Activated naive CD8-positive, alpha-beta T cell treated with anti-CD3 and anti-CD28 coated beads, Interleukin-2, amount 50 U/mL, for 24 hours (primary cell): ENCODE measurements at places on chromosomes 11 and 22.

GRCh38 chr22:43292630-43293018 is 50.5 kb downstream of the SCUBE1 start:
- DNase-seq: no peak

GRCh38 chr11:122353561-122353960 is 237.5 kb upstream of the BLID start:
- DNase-seq: no peak

- DNase-seq: peak; percentile 26
Observed at GRCh38 chr11:35617687-35618496, at the start of gene FJX1. Gene FJX1 (plus strand): TSS chr11:35618460. CDS start chr11:35618637, 177 bp downstream.

- no peak for DNase-seq
Observed at GRCh38 chr11:82105331-82105998, 628.2 kb downstream of the FAM181B start.

GRCh38 chr11:120929664-120930154 is 94.2 kb upstream of the TBCEL start:
- DNase-seq: peak; percentile 49

GRCh38 chr11:69465236-69466000 is 16.0 kb upstream of the LINC01488 start:
- DNase-seq: no peak

- no peak for DNase-seq
Observed at GRCh38 chr11:75028724-75029123, 40.0 kb downstream of the NEU3 start.

DNA sequence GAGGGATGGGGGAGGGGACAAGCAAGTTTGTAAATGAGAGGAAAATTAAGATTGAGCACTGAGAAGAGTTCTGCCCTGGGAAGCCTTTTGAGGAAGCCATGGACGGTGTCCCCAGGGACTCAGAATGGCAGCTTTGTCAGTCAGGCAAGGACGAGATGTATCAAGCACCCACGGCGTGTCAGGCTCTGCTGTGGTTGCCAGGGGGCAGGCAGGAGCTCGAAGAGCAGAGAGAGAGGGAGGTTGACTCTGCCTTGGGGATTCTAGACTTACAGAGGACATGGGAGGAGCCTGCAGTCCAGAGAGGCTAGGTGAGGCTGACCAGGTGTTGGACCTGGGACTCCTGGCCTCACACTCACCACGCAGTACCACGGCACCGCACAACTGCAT is 29.1 kb upstream of the SYT7 start:
- no peak for DNase-seq

DNA sequence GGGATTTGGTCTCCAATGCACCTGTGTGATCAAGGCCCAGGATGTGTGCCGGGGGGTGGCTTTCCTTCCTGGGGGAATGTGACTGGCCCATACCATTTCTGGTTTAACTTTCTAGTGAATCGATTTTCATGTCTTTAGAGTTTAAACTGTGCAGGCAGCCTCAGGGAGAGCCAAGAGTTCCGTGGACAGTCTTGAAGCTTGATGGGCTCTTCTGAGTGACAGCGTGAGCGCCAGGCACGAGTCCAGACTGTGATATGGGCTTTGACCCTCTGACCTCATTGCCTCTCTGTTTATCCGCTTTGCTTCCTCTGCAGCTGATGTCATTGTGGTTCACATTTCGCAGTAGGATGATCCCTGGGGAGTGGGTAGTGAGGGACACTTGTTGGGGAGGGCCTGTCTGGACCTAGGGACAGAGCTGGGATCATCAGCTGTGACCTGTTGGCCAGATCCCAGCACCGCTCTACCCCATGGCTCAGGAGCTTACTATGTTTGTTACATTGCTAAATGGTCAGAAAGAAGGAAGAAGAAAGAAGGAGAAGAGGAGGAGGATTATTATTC is 80.6 kb upstream of the CLDN5 start:
- DNase-seq: no peak

GRCh38 chr11:73787051-73787642 is 527 bp upstream of the MRPL48 start:
- peak; percentile 14 for DNase-seq

DNA sequence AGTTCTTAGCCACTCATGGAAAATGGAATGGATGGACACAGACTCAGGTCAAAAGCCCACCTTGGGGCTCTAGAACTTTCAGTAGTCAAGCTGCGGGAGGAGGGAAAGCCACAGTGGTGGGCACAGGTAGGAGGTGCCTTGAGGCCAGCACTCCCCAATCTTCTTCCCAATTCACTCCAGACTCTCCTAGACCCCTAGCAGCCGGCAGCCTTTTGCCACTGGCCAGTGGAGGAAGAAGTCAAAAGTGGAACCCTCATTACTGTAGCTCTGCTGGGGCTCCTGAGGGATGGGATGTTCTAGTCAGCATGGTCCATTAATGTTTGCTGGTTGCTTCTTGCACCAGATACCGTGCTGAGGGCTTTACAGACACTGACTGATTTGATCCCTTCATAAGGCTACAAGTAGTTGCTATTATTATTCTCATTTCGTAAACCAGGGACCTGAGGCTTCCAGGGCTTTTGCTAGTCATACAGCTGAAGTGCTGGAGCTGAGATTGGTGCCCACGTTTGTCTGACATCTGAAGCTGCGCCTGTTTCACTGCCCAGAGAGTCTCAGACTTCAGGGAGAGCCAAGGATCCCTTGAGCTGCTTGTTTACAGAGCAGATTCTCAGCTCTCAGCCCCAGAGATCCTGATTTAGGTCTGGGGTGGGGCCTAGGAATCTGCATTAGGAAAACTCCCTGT is 1.1 kb downstream of the UCP3 start:
- no peak for DNase-seq

GRCh38 chr22:24685531-24686190 is 82.7 kb downstream of the GGT1 start:
- no peak for DNase-seq

- no peak for DNase-seq
Observed at GRCh38 chr22:40367342-40367741, 3.1 kb upstream of the SGSM3 start.

DNA sequence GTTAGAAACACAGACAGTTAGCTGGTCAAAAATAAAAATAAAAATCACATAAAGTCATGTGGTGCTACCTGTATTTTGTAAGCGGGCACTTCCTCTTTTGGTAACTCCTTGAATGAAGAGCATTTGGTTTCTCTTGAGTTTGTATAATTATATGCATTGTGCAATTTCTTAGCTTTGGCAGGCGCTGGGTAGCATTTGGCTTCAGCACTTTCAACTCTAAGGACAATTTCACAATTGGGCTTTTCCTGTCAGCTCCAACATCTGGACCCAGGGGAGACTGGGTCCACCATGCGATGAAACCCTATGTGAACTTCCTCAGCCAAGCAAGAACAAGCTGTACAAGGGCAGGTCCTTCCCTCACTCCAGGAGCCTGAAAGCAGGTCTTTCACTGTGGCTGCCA is 169.1 kb downstream of the RRAS2 start:
- no peak for DNase-seq

DNA sequence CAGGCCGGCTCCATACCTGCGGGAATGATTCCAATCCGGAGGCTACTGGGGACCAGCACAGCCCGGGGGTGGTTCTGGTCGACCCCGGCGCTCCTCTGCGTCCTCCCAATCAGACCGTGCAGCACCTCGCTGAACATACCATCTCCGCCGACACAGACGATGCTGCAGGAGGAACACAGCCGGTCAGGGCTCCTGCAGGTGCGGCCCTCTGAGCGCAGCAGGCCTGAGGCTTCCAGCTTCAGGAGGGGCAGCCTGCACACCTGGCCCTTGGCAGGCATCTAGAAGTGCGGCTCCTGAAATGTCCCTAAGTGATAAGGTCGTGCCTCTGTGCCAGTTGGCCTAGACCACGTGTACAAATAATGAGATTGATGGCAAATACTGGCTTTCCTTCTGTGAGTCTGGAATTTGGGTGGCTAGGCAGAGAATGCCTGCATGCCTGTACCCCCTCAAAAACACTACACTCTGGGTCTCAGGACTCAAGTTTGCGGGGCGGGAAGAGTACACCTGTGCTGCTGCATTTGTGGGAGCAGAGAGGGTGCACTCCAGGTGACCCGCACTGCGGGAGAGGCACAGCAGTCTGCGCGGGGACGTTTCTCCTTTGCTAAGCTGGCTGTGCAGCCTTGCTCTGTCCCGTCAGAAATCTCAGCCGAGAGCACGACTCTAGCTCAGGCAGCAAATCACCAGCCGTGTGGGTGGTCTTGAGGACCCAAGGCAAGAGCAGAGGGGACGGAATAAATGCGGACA is 30.1 kb downstream of the CERK start:
- DNase-seq: no peak

- no peak for DNase-seq
Observed at GRCh38 chr11:78318321-78319114, 99.1 kb downstream of the GAB2 start.

- no peak for DNase-seq
Observed at GRCh38 chr11:64722141-64723065, 594 bp downstream of the NRXN2 start.

DNA sequence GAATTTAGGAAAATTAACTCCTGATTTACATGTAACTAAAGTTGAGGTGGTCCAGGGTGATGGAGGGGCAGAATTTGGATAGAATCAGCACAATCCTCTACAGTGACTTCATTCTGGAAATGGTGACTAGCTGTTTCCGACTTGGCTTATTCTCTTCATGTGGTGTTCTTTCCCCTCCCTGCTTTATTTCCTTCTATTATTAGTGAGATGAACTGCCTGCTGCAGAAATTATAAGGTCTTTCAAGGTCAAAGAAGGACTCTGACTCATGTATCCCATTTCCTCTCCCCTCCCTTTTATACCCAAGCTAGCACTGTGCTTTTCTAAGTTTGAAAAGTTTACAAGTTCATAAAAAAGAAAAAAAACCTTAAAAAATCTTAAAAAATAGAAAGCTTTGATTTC is 12.2 kb upstream of the MRPL17 start:
- no peak for DNase-seq

GRCh38 chr11:110828086-110828485 is 115.8 kb upstream of the ARHGAP20 start:
- no peak for DNase-seq
